Esophagus mucosa (tissue), 1 donor: ENCODE measurements at places on chromosomes 2 and 18. TPM values are rescaled to one million over a fixed set of nuclear protein-coding genes. Genes with fewer than 3 reads are reported as not detected.

ALLC gene
- total RNA-seq, result not detected

GRCh38 chr2:120550893-120551446 lies 184.7 kb upstream of the GLI2 start:
- no peak for ATAC-seq

HMSD gene
- 2.0 TPM for total RNA-seq

DNA sequence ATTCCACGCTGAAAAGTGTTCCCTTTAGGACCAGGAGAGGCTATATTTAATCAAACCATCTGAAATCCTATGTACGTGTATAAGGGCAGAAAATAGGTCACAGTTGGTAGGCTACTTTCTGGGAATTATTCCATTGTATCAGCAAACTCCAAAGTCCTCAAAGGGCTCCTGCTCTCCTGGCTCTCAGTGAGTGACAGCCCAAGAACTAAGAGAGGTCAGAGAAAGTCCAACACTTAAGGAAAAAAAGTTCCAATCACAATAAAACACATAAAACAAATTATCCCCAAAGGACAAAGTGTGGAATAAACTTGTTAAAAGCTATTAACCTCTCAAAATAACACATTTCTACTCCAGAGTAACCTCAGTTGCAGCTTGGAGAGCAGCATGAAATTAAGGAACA lies 183.3 kb downstream of the SLC8A1 start:
- no peak for ATAC-seq

RTTN gene
- 7.8 TPM for total RNA-seq

- no peak for ATAC-seq
These were observed 68.6 kb upstream of the DNMT3A start for GRCh38 chr2:25410370-25410769.

GRCh38 chr2:200716386-200716785 lies 95.3 kb upstream of the BZW1 start:
- no peak for ATAC-seq

- ATAC-seq, result no peak
These were observed 100.8 kb upstream of the UGP2 start for GRCh38 chr2:63740943-63741342.

- ATAC-seq, result peak; percentile 18
These were observed 34.9 kb downstream of the DNMT3A start for GRCh38 chr2:25306777-25307368.

GRCh38 chr2:103161456-103162289 lies 399.8 kb downstream of the TMEM182 start:
- peak; percentile 65 for ATAC-seq

GRCh38 chr2:109719871-109720270 lies 74.2 kb upstream of the RGPD5 start:
- ATAC-seq, result no peak

CTNNA2 gene
- total RNA-seq, result not detected

GRCh38 chr2:105390454-105390853 lies 8.4 kb downstream of the FHL2 start:
- ATAC-seq, result no peak

NT5DC4 gene
- not detected for total RNA-seq

ZNF532 gene
- 28.3 TPM for total RNA-seq

DSG4 gene
- total RNA-seq, result not detected

- no peak for ATAC-seq
These were observed 151.1 kb upstream of the RIOK3 start for GRCh38 chr18:23301972-23302371.

PKDCC gene
- total RNA-seq, result 1.8 TPM

TTC21B gene
- 4.8 TPM for total RNA-seq

GALR1 gene
- not detected for total RNA-seq

DNA sequence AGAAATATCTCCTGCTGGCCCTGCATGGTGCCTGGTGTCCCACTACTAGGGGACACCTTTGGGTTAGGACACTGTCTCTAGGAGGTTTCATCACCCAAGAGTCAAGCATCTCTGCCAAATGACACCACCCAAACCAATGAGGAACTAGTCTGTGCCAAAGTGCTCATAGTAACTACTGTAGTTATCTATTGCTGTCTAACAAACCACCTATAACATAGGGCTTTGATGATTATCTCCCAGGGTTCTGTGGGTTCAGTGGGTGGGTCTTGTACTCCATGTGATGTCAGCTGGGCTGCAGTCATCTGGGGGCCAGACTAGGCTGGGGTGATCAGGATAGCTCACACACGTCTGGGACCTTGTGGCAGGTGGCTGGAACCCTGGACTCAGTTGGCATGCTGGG lies 59.8 kb downstream of the EPAS1 start:
- ATAC-seq, result no peak

- ATAC-seq, result peak; percentile 63
These were observed at the start of gene IRS1 for GRCh38 chr2:226799211-226799975. IRS1 (minus strand) TSS chr2:226799820; CDS start chr2:226798738, 1,082 bp downstream.

C1QL2 gene
- not detected for total RNA-seq

GRCh38 chr2:176099728-176100546 lies at the start of gene HOXD12:
HOXD12 (plus strand) TSS chr2:176099795; CDS start chr2:176099802, 7 bp downstream.
- no peak for ATAC-seq

- no peak for ATAC-seq
These were observed 234.8 kb upstream of the PIK3C3 start for GRCh38 chr18:41720226-41720625.

UGT1A8 gene
- 0.16 TPM for total RNA-seq

DNA sequence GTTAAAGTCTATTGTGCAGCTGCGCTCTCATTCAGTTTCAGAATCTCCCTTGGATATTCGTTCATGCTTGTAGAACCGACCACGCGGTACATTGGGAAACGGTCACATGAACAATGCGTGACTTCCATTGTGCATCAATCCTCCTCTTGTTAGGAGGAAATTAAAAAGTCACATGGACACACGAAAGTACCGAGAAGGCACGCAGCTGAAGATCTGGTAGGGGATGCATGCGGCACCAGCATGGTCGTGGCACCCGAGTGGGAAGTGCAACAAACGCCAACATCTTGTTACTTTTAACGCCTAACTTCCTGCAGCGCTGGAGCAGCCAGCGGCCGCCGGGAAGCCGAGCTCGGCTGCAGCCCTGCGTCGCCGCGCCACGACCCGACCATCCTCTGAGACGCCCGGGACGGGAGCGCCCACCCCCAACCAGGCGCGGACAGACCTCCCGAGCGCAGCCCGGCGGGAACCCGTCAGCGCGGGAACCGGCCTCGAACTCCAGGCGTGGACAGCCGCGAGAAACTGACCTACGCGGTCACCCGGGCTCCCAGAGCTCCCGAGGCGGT lies 412 bp downstream of the OSBPL1A start:
- peak; percentile 29 for ATAC-seq

- ATAC-seq, result no peak
These were observed 692.2 kb upstream of the LINC00305 start for GRCh38 chr18:64840911-64841701.

GRCh38 chr2:218344090-218344754 lies 12.4 kb upstream of the CATIP start:
- no peak for ATAC-seq

- no peak for ATAC-seq
These were observed 70.6 kb downstream of the CCDC178 start for GRCh38 chr18:33369711-33370449.

CRACDL gene
- total RNA-seq, result 6.6 TPM

DNA sequence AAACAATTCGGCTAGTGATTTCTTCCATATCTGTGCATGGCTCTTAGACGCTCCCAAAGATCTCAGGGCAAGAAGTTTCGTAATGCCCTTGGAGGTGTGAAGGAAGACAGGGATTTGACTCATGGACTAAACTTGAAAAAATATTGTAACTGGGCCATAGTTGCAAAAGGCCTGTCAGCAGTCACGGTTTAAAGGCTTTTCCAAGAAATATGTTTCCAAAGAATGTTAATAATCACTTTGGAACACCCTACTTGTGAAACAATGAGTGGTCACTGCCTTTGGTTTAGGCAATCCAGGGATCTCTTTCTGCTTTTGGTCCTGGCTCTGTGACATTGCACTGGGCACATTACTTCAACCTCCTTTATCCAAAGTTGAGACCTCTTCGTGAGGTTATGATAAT lies 102.5 kb upstream of the RASGRP3 start:
- no peak for ATAC-seq

CCDC93 gene
- total RNA-seq, result 11.5 TPM

DNA sequence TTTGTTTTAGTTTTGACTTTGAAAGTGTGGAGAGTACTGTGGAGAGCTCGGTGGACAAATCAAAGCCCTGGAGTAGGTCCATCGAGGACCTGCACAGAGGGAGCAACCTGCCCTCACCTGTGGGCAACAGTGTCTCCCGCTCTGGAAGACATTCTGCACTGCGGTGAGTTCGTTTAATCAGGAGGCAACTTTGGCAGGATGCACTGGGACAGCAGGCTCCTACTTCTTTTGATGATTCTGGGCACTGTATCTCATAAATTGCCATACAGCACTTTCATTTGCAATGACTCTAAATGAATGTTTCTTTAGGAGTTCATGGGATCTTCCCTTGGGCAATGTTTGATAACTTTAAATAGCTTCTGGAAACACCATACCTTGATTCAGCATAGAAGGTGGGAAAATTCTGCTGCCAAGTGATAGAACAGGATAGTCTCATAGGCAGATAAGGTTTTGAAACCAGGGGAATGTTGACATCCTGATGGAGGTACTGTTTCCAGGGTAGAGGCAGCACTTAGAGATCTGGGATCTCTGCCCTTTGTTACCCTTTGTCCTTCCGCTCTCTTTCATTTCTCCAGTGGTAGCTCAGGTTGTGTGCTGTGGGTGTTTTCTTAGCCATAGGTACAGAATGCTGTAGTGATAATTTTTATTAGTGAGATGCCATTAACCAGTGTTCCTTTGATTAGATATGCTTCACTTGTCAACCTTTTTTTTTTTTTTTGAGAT lies 156.2 kb downstream of the PRPF40A start:
- no peak for ATAC-seq

ANKRD44 gene
- total RNA-seq, result 6.8 TPM

IL1R1 gene
- 19.1 TPM for total RNA-seq

DARS1 gene
- total RNA-seq, result 58.3 TPM

UGT1A10 gene
- total RNA-seq, result 6.9 TPM

GRCh38 chr2:61786876-61787275 lies 67.0 kb downstream of the FAM161A start:
- ATAC-seq, result no peak

PDE1A gene
- 1.2 TPM for total RNA-seq

CPLX4 gene
- not detected for total RNA-seq

CDK15 gene
- 0.12 TPM for total RNA-seq

DNA sequence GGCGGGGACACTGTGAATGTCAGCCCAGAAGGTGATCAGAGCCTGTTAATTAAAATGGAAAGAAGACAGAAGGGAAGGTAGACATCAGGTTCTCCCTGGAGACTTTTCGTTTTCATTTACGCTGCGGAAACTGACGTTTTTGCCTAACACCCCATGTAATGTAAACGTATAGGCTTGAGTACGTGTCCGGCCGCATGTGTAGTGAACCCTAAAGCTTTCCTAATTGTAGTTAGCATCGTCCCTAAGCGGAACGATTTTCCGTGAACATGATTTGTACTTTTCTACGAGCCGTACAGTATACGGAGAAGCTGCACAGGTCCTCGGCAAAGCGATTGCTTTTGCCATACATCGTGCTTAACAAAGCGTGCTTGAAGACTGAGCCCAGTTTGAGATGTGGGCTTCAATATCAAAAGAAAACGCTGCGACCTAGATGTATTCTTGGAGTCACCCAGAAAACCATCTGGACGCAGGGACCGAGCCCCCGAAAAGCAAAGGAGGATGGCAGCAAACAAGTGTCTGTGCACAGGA lies 284 bp downstream of the TIMM21 start:
- ATAC-seq, result no peak

- ATAC-seq, result peak; percentile 64
These were observed 76.2 kb downstream of the AAK1 start for GRCh38 chr2:69567157-69567908.

DNA sequence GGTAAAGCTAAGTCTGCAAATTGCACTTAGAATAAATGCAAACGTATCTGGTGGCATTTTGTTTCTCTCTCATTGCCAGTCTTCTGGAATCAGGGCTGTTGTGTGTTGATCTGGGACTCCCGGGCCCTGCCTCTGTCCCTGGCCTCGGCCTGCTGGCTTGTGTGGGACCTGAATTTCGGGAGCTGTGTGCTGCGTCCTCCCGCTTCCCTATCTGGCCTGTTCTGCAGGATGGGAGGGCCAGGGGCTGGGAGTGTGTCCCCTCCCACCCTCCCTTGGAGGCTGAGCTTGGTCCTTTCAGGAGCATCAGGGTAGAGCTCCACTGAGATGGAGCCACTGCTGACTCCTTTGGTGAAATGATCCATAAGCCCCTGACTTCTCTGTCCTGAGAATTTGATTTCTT lies 118.5 kb downstream of the ACKR3 start:
- no peak for ATAC-seq

DNA sequence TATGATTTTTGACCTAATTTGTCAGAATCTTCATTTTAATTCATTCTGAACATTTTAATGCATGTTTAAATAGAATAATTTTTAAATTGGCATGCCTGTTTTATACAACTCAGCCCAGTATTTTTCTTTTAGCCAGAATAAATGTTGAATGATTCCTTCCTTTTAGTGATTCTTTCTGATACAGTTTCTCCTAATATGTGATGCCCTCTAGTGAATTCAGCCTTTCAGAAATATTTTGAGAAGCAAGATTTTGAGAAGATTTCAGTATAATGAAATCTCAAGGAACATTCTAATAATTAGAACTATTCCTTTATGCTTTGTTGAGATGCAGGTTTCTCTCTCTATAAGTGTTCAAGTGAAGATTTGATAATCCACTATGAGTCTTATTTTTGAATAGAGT lies 28.5 kb downstream of the LCLAT1 start:
- no peak for ATAC-seq

RGPD4 gene
- not detected for total RNA-seq

DNA sequence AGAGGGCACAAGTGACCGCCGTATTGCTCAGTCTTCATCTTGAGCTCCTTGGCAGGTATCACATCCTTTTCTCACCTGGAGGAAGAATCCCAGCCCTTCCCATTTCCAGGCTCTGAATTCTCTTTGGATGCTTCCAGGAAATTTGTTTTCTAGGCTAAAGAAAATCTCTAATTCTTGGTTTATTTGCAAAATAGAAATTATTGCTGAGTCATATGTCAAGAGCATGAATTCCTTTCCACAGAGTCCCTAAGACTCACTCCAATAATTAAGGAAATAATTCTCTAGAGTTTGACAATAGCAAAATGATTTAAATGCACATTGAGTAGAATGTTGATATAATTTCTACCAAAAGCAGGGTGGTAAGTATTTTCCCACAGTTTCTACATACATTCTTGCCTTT lies 16.3 kb upstream of the CCDC68 start:
- no peak for ATAC-seq

DNA sequence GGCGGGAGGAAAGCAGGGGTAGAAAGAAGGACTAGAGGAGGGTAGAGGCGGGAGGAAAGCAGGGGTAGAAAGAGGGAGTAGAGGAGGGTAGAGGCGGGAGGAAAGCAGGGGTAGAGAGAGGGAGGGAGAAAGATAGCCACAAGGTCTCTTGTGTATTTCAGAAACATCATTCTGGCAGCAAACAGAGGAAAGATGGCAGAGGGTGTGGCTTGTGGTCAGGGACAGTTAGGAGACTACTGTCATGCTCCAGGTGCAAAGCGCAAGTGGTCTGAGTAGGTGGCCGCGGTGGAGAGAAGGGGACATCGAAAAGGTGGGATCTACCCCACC lies 82.4 kb upstream of the TAF1B start:
- ATAC-seq, result no peak

- ATAC-seq, result no peak
These were observed 37.7 kb downstream of the PIK3C3 start for GRCh38 chr18:41992703-41993102.

CTAGE1 gene
- total RNA-seq, result not detected
